Astrocyte of the spinal cord (primary cell): ENCODE measurements at places on chromosomes 5 and 9.

DNA sequence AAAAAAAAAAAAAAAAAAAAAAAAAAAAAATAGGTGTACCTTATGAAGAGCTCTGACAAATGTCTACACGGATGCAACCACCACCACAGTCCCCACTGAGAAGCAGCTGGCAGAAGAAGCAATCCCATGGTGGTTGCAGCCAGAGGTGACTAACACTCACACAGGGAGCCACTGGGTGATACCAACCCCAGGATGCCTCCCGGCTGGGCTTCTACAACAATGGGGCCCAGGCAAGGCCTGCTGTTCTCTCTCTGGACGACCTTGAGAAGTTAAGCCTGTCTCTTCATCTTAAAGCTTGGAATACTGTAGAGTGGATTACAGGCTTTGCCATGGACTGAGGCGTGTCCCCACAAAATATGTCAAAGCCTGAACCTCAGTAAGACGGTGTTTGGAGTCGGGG is 104.1 kb downstream of the ROR2 start:
- no peak for DNase-seq

DNA sequence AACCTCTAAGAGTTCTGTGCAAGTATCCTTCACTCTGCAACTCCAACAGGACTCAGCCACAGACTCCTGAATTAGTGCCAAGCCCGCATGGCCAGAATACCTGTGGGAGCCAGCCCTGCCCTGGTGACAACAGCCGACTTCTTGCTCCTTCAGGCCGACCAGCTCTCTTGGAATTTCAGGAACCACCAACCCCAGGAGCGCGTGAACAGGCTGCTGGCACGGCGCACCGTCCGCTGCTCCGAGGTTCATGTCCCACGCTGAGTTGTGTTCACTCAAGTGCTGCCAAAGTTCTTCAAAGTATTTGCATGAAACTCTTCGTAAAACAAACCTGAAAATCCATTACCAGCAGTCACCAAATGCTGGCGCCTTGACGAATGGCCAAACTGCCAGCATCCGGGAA is 232.8 kb downstream of the NR2F1-AS1 start:
- peak; percentile 82 for DNase-seq

DNA sequence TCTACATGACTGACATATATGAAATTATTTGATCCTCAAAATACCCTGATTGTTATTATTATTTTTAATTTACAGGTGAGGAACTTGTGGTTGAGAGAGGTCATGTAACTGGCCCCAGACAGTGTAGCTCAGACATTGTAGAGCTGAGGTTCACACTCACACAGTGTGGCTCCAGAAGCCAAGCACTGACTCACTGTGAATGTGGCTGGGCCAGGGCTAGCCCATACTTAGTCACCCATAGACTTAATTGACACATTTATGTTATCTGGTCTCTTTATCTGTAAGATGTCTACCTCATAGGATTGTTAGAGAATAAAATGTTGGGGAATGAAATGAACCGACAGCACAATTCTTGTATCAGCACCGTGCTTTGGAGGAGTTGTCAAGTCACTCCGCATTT is 24.9 kb upstream of the CCDC112 start:
- DNase-seq, result no peak

GRCh38 chr9:3823842-3824475 is 298.2 kb upstream of the RFX3 start:
- no peak for DNase-seq

- peak; percentile 3 for DNase-seq
Observed at GRCh38 chr5:128535251-128535650, 2.8 kb downstream of the FBN2 start.

DNA sequence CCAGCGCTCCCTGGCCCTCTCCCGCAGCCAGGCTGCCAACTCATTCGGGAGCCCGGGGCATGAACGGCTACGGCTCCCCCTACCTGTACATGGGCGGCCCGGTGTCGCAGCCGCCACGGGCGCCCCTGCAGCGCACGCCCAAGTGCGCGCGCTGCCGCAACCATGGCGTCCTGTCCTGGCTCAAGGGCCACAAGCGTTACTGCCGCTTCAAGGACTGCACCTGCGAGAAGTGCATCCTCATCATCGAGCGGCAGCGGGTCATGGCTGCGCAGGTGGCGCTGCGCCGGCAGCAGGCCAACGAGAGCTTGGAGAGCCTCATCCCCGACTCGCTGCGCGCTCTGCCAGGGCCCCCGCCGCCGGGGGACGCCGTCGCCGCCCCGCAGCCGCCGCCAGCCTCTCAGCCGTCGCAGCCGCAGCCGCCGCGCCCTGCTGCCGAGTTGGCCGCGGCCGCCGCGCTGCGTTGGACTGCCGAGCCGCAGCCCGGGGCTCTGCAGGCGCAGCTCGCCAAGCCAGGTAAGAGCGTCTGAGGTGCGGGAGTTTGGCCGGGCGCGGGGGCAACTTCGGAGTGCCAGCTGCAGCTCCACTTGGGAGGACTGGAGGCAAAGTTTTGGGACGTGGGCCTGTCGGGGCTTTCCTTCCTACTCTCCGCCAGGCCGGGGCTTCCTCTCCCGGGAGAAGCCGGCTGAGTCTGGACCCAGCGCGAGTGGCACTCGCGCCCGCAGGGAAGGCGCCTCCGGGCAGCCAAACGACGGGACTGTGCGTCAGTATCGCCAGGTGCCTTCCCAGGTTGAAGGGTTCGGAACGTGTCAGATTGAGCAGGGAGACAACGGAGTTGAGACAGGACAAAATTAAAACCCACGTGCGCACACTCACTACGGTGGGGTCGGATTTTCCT is 735 bp downstream of the DMRT3 start:
- no peak for DNase-seq

GRCh38 chr5:51027271-51027670 is 356.0 kb upstream of the ISL1 start:
- no peak for DNase-seq

- DNase-seq, result no peak
Observed at GRCh38 chr9:92120138-92120537, 4.9 kb upstream of the SPTLC1 start.

GRCh38 chr9:15423231-15423985 is 732 bp downstream of the SNAPC3 start:
- peak; percentile 50 for DNase-seq

DNA sequence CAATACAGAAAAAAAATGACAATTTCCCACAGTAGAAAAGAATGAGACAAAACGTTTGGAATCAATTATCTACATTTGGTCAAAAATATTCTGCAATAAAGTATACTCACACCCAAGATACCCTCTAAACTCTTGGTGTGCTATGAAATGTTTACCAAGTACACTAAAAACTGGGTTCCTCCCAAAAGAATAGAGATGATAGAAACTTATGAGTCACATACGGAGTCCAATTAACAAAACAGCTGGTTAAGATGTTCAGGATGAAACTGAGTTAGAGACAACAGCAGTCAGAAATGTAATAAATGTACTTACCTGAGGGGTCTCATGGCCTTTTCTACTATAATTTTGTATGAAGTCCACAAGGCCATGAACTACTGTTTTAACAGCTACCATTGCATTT is 25.7 kb downstream of the RC3H2 start:
- no peak for DNase-seq

DNA sequence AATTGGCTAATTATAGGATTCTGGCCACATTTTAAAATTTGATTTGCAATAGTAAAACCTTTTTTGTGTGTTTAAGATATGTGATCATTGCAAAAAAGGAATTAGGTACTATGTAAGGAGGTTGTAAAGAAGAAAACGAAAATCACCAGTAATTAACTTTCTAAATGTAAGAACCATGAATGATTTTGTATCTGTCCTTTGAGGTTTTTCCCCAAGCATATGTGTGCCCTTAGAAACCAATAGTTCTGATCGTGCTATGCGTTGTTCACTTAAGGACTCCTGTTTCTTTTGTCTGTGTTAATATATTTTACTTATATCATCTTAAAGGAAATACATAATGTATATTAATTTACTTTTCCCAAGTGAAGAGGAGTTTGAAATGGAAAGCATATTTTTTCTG is 410.2 kb downstream of the PSAT1 start:
- no peak for DNase-seq

- DNase-seq, result no peak
Observed at GRCh38 chr5:131523500-131524185, 111.4 kb downstream of the RAPGEF6 start.

- no peak for DNase-seq
Observed at GRCh38 chr5:175707751-175708375, 50.0 kb downstream of the HRH2 start.

DNA sequence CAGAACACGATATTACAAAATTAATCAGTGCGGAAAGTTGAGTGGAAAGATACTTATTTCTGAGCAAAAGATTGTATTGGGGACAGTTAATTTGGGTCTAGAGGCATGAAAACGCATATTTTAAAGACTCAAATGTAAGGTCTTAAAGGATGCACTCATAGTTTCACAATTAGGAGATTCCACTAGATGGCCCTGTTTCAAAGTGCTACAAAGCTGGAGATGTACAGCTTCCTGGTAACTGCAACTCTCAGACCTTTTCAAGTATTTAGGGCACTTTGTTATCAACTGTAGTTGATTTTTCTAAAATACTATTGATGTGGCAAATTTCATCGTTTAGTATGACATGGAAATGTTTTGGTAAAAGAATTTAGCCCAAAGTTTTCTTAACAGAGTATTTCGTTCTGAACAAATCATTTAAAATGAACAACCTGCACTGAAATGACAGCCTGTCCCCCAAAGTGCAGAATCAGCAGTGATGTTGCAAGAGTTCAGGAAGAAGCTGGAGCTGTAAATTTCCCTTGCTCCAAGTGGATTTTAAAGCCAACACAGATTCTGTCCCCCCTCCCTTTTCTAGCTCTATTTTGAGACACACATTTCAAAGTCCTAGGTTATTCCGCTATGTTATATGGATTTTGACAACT is 16.2 kb upstream of the NDUFB6 start:
- DNase-seq, result peak; percentile 69

GRCh38 chr5:169006842-169007790 is 293.8 kb downstream of the SLIT3 start:
- peak; percentile 5 for DNase-seq

- DNase-seq, result peak; percentile 89
Observed at GRCh38 chr9:115923903-115924668, 229.5 kb upstream of the PAPPA start.

- no peak for DNase-seq
Observed at GRCh38 chr5:133298447-133298846, 246.6 kb downstream of the HSPA4 start.

GRCh38 chr5:72487177-72487576 is 20.0 kb downstream of the ZNF366 start:
- no peak for DNase-seq

DNA sequence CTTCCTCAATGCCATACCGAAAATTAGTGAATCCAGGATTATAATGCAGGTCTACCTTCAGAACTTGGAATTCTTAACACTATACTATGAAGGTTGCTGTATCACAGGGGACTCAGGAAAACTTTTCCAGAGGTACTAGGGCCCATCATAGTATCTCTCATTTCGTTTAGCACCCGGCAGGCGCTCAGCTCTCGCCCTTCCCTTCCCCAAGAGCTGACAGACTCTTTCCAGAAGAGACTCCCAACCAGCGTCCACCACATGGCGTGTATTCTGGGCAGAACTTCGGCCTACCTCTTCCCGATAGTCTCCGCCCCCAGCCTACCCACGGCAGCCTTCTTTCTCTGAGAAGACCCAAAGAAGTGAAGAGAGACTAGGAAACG is 271 bp downstream of the NOL8 start:
- no peak for DNase-seq

GRCh38 chr9:130366888-130367550 is 77.7 kb upstream of the ASS1 start:
- DNase-seq, result no peak

DNA sequence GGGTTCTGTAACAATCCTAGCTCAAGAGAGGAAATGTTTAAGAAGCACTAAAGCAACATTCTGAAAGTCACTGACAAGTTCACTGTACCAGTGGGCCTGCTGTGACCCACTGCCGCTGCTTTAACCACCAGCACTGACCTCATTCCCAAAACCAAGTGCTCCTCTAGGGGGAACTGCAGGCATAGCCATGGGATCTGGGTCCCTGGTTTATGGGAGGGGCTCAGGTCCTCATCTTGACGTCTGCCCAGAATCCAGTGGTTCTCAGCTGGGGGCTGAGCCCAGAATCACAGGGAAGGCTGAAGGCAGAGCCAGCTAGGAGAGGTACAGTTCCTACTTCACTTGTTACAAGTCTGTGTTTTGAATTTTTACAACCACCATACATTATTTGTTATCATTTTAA is 36.1 kb upstream of the SLC2A8 start:
- DNase-seq, result peak; percentile 63

DNA sequence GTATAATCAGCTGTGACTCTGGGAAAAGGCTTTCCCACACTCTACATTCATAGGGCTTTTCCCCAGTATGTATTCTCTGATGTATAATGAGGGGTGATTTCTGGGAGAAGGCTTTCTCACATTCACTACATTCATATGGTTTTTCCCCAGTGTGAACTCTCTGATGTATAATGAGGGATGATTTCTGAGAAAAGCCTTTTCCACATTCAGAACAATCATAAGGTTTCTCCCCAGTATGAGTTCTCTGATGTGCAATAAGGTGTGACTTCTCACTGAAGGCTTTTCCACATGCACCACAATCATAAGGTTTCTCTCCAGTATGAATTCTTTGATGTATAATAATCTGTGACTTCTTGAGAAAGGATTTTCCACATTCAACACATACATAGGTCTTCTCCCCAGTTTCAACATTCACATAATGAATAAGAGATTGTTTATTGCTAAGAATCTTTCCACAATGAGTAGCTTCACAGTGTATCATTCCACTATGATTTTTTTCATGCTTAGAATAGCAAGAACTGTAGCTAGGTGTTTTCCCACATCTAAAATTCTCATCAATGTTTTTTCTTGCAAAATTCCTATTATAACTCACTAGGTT is 26.7 kb upstream of the ZNF300 start:
- DNase-seq, result no peak

GRCh38 chr9:5764130-5764868 is 68.6 kb downstream of the ERMP1 start:
- DNase-seq, result no peak

- no peak for DNase-seq
Observed at GRCh38 chr5:32230356-32231099, 56.4 kb upstream of the GOLPH3 start.

DNA sequence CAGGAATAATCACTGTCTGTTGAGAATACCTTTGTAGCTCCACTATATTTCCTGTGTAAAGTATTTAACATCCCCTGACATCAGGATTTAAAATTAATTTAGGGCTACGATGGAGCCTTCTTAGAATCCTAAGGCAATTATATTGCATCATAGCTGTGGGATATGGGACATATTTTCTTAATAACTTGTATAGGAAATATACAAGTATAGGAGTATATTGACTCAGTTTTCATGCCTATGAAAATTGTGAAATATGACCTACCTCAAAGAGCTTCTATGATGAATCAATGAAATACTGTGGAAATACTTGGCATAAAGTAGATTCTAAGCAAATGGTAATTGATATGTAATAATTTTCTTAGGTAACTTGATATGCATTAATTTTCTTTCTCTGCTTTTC is 221.0 kb upstream of the KLF4 start:
- no peak for DNase-seq

- DNase-seq, result peak; percentile 57
Observed at GRCh38 chr9:99353408-99353807, 131.3 kb downstream of the SEC61B start.
